ENCODE measurements at places on chromosomes 6 and 20. TPM values are rescaled to one million over a fixed set of nuclear protein-coding genes. Genes with fewer than 3 reads are reported as not detected.

The NCR2 gene
- not detected for total RNA-seq

The SNX21 gene
- total RNA-seq, result 86.1 TPM

The TINAG gene
- total RNA-seq, result not detected

The LPA gene
- 0.93 TPM for total RNA-seq

The RPP40 gene
- total RNA-seq, result 5.8 TPM

The TCF15 gene
- 0.44 TPM for total RNA-seq

The C6orf163 gene
- total RNA-seq, result 8.0 TPM

The PNPLA1 gene
- total RNA-seq, result 0.16 TPM

The SCGN gene
- total RNA-seq, result 0.82 TPM

The SOX18 gene
- total RNA-seq, result 7.1 TPM

The POPDC3 gene
- total RNA-seq, result 5.4 TPM

The CCN6 gene
- total RNA-seq, result not detected

The DAAM2 gene
- total RNA-seq, result 28.1 TPM

The UNC5CL gene
- 1.2 TPM for total RNA-seq

The SEC23B gene
- 62.3 TPM for total RNA-seq

Measured in camera-type eye (tissue), 1 donor.